Activated naive CD4-positive, alpha-beta T cell (primary cell): ENCODE measurements at places on chromosomes 7 and 10.

- no peak for DNase-seq
These were observed 38.4 kb upstream of the ABCB4 start for GRCh38 chr7:87513735-87514335.

- no peak for DNase-seq
These were observed 101.6 kb upstream of the PLXNA4 start for GRCh38 chr7:132677918-132678317.

DNA sequence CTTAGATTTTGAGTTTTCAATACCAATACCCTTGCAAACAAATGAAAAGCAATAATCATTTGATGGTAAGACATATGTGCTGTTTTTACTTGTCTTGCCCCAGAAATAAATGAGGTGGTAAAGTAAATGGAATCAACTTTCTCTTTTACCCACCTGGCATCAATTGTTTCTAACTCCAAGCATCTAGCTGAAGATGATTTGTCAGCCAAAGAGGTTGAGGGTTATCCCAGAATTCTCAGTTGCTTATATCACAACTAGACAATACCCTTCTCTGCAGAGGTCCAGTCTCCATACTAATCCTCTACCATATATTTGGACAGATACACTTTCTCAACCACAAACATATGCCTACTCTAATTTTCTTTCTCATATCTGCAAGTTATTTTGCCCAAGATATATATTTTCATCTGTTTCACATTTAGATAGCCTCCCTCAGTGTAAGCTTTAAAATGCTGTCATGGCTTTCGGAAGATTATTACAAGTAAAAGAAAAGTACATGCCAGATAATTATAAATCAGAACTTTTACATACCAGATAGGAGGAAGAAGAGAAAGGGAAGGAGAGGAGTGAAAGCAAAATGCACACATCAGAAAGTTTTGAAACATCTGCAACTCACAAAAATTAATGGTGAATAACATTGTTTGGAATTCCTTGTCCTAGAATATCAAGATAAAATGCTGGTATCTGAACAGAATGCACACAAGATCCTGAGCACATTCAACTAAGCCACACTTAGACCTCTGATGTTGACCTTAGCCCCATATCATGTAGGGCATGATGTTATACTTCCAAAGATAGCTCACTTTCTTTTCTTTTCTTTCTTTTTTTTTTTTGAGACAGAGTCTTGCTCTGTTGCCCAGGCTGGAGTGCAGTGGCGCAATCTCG is 146.6 kb downstream of the REEP3 start:
- no peak for DNase-seq

GRCh38 chr7:54543051-54543488 is 895 bp downstream of the VSTM2A start:
- no peak for DNase-seq

- no peak for DNase-seq
These were observed 4.6 kb downstream of the ATP5F1C start for GRCh38 chr10:7792541-7792940.

- no peak for DNase-seq
These were observed 54.6 kb upstream of the STARD3NL start for GRCh38 chr7:38123494-38123893.

DNA sequence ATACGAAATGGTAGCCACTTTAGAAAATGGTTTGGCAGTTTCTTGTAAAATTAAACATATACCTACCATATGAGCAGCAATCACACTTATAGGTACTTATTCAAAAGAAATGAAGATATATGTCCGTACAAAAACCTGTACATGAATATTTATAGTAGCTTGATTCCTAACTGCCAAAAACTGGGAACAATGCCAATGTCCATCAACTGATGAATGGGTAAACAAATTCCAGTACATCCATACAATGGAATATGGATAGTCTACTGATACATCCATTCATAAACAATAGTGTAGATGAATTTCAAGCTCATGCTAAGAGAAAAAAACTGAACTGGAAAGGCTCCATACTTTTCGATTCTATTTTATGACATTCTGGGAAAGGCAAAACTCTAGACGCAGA is 68.5 kb downstream of the AGK start:
- no peak for DNase-seq

DNA sequence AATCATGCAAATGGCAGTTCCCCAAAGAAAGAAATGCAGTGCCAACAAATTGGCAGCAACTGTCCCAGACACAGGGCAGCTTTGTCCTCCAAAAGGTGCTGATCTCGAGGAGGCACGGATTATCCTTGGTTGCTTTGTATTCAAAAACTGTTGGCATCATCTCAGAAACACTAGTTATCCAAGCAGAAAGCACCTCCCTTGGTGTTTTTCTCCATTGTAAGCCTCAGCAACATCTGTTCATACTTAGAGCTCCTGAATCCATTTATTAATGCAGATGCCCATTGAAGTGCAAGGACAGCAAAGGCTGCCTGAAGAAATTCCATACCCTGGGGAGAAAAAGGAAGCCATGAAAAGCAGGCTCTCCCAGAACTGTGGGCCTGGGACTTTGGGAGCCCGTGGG is 1.1 kb upstream of the NPS start:
- no peak for DNase-seq

GRCh38 chr10:62744136-62744535 is 60.4 kb upstream of the ADO start:
- no peak for DNase-seq

- no peak for DNase-seq
These were observed 15.1 kb upstream of the GATA3 start for GRCh38 chr10:8039321-8039881.

DNA sequence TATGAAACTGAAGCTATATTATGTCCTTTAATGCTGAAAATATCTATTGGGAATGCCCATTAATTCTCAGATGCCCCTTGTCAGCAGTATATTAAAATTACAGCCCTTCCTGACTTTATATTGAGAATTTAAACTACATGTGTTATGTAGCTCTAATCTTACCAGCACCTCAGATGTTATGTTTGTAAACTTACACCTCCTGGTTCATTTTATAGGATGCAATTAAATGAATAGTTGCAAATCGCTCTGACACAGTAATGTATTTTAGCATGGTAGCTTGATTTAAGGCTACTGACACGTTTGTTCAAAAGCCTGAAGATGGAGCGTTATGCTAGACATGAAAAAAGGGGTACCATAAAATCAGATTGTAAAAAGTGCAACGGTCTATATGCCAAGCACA is 35.0 kb upstream of the MET start:
- DNase-seq, result no peak

GRCh38 chr7:32216759-32217158 is 146.6 kb upstream of the PDE1C start:
- DNase-seq, result no peak

- no peak for DNase-seq
These were observed 33.3 kb upstream of the MNX1 start for GRCh38 chr7:157043745-157044144.

- DNase-seq, result no peak
These were observed 48.4 kb downstream of the MDFIC start for GRCh38 chr7:114970308-114970707.

DNA sequence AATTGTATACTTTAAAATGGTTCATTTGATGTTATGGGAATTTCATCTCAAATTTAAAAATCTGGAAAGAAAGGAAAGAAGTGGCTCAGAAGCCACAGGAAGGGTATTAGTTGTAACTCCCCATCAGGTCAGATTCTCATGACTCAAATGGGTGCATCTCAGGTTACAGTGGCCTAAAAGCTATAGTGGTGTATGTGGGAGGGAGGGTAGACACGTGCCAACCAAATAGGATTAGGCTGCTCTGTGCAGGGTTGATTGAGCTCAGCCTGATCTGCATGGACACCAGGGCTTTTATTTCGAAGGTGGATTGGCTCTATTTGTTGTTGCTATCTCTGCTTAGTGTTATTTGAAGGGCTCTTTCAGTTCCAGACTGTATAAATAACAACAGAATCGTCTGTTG is 121.5 kb upstream of the PRR15 start:
- DNase-seq, result no peak

GRCh38 chr7:154929006-154929726 is 73.8 kb downstream of the PAXIP1 start:
- DNase-seq, result no peak

GRCh38 chr7:86929293-86930109 is 130.0 kb downstream of the ELAPOR2 start:
- DNase-seq, result no peak

- DNase-seq, result no peak
These were observed 293.5 kb upstream of the AKR1E2 start for GRCh38 chr10:4532467-4532866.

DNA sequence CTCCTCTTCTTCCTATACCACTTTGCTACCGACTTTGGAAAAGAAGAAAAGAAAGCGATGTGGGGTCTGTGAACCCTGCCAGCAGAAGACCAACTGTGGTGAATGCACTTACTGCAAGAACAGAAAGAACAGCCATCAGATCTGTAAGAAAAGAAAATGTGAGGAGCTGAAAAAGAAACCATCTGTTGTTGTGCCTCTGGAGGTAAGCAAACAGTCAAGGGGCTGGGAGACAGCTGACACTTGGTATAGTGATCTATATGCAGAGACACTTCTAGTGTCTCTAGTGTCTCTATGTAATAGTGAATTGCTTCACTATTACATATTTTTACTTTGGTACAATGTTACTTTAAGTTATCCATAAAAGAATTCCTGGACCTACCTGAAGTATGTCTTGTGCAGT is 13.9 kb downstream of the TET1 start:
- DNase-seq, result no peak

DNA sequence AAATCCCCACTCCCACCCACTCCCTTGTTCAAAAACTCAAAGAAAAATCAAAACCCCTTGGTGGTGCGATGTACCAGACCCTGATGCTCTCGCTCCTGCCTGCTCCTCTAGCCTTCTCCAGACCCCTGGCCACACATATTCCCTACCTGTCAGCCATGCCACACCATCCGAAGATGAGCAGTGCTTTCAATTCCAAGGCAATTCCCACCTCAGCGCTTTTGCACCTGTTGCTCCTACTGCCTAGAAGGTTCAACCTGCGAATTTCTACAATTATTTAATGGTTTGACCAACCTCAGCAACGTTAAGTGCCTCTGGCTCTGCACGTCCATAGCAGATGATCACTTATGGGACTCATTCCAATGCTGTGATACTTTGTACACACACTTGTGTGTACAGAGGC is 11.1 kb downstream of the SLC16A12 start:
- DNase-seq, result no peak

GRCh38 chr10:17352583-17352982 is 101.8 kb downstream of the ST8SIA6 start:
- DNase-seq, result no peak

DNA sequence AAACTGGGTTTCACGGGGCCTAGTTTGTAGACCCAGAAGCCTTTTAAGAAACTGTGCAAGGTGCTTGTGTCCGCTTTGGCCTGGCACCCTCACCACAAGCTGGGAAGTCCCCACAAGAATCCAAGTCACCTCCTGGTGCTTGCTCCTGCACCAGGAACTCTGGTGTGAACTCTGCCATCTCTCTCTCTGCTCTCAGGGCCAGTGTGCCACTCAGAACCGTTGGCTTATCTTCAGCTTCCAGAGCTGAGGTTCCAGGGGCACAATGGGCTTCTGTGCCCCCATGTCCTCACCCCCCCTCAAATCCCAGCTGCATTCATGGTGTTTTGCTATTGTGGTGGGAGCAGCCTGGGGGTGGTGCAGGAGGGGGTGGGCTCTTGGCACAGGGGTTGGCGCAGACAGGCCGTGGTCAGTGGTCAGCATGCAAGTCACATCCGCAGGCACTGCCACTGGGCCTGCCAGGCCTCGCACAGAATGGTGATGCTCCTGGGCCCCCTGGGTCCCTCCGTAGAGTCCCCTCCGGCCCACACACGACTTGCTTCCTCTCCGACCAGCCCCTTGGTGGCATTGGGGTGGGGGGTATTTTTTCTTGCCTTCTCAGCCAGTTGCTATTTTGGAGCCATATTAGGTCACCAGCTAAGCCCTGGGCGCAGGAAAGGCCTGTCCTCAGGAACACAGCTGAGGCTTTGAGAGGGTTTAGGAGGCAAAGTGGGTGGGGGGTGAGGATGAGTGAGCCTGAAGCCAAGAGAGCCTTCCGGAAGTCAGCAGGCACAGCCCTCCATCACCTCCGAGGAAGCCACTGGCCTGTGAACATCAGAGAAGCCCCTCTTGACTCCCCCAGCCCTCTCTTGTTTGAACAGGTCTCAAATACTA is 3.0 kb downstream of the ZCCHC24 start:
- DNase-seq, result no peak

DNA sequence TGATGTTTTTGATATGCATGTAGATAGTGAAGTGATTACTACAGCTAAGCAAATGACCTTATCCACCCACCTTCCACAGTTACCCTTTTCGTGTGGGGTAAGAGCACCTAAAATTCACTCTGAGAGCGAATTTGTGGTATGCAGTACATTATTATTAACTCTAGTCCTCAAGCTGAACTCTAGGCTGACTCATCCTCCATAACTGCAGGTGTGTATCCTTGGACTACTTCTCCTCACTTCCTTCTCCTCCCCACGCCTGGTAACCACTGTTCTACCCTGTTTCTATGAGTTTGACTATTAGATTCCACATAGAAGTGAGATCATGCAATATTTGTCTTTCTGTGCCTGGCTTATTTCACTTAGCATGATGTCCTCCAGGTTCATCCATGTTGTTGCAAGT is 484.6 kb downstream of the GATA3 start:
- no peak for DNase-seq

GRCh38 chr7:21717323-21717722 is 174.5 kb downstream of the DNAH11 start:
- no peak for DNase-seq
